NCI-H187 treated with DMSO at 0.1 percent for 48 hours (cell line): ENCODE measurements at places on chromosomes 2 and 18.

- DNase-seq, result no peak
These were observed 264.7 kb downstream of the MYCN start for GRCh38 chr2:16204886-16205620.

GRCh38 chr18:55778788-55779690 is 191.0 kb upstream of the TCF4 start:
- DNase-seq, result no peak

DNA sequence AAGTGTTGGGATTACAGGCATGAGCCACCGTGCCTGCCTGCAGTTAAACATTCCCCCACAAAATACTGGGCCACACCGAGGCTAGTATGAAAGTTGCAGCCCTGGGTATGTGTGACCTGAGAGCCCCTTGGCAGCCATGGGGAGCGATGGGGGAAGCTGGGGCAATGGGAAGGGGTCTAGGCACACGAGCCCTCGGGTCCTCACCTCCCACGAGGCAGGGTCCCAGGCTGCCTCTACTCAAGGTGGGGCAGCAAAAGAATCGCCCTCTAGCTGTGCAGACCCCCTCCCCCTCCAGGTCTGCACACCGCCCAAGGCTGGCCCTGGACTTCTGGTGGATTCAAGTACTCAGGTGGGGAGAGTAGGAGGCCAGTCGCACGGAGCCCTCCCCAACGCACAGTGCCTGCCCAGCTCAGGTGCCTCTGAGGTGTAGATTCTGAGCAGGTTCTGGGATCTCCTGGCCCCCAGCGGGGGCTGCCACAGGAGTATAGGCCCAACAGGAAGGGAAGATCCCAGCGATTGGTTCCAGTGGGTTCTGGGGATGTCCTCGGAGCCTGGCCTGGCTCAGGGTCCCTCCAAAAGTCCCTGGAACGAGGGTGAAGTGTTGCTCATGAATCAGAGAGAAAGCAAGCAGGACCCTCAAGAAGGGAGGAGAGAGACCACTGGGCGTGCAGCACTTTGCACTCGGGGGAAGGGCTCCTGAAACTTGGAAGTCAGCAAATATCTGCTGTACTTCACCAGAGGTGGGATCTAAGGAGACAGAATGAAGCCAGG is 2.6 kb downstream of the GPR35 start:
- DNase-seq, result no peak

- DNase-seq, result no peak
These were observed 56.0 kb downstream of the HAUS1 start for GRCh38 chr18:46160050-46160798.

DNA sequence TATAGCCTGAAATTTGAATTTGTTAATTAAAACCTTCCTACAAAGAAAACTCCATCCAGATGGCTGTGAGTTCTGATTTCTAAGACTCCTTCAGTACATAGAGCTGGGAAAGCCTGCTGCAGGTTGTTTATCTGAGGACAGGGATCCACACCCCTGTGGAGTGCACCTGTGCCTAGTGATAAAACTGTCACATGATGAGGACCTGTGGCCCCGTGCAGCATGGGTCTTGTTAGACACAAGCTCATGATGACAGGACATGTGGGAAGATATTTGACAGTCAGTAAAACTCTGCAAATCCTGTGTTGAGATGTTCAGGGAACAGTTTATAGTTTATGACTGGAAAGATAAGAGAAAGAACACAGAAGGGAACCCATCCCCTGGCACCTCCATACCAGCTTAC is 133.2 kb upstream of the TMEM18 start:
- no peak for DNase-seq

DNA sequence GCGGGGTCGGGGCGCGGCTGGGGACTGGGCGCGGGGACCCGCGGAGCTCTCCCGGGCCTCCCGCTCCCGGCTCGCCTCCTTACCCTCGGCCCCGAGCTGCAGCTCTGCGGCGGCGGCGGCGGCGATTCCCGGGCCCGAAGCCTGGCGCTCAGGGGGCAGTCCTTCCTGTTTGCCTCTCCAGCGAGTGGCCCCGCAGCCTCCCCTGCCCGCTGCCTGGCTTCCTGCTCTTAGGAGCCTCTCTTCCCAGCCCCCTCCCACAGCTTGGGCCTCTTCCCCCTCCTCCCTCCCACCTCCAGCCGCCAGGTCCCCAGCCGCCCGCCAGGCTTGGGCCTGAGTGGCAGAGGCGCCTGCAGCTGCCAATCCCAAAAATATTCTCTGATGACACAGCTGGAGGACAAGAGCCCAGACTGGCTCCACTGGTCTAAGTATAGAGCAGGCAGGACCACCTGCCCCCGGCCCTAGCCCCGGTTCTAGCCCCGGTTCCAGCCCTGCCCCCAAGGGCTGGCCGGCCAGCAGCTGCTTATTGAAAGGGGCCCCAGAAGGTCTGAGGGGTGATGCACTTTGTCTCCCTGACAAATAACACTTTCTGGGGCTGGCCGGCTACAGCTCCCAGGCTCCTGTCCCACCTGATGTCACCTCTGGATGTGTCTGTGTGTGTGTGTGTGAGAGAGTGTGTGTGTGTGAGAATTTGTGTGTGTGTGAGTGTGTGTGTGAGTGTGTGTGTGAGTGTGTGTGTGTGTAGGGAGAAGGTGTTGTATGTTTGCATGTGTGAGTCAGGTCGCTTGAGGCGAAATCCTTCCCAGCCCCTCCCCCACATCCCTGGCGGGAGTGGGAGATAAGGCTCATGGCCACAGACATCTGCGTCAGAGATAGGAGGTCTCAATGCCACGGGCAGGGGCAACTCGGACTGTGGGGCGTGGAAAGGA is at the start of gene OBSL1:
OBSL1 (minus strand) TSS at position 229 of the 926 bp plus-strand sequence. CDS start 307 bp downstream, outside the sequence.
- DNase-seq, result no peak

- DNase-seq, result no peak
These were observed 131.9 kb downstream of the EVA1A start for GRCh38 chr2:75428646-75429443.

DNA sequence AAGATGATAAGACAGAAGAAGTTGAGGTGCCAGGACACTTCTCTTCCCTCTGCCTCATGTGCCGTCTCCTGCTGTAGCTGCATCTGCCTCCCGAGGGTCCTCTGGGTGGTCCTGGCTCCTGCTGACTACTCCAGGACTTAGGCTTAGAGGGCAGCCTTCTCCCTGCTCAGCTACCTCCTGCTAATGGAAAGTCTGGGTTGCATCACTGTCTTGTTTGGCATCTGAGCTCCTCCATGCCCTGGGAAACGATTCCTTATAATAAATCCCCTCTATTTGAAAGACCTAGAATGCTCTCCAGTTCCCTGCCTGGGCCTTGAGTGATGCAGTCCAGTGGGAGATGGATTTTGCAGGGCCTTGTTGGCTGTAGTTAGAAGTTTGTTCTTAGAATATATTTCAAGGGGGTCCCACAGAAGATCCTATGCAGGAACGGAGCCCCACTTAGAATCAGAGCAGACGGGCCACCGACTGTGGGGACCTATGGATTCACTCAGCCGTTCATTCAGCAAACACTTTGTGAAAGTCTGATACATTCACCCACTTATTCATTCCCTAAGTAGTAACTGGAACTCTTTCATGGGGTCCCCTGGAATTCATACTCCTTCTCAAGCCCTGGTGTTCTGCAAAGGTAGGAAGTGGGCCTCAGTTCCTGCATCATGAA is 269.8 kb upstream of the HDAC4 start:
- no peak for DNase-seq

GRCh38 chr18:57976230-57976773 is 67.7 kb upstream of the NEDD4L start:
- DNase-seq, result no peak

DNA sequence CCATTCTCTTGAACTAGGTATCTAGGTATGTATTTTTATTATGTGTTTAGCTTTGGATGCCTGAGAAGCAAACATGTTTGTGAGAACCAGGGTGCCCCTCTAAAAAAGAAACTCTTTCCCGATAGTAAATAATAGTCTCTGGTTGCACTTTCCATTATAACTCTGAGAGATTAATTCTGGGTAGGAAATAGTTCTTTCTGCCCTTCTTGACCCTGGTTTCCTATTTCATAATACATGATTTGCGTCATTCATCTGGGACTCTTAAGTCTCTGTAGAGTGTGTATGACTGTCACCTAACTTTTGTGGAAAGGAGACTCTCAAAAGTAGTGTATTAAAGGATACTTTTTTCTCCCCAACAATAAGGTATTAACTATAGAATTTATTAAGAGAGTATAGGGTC is 31.5 kb downstream of the ACSL3 start:
- no peak for DNase-seq

GRCh38 chr2:240196716-240197461 is 56.4 kb upstream of the OTOS start:
- no peak for DNase-seq

DNA sequence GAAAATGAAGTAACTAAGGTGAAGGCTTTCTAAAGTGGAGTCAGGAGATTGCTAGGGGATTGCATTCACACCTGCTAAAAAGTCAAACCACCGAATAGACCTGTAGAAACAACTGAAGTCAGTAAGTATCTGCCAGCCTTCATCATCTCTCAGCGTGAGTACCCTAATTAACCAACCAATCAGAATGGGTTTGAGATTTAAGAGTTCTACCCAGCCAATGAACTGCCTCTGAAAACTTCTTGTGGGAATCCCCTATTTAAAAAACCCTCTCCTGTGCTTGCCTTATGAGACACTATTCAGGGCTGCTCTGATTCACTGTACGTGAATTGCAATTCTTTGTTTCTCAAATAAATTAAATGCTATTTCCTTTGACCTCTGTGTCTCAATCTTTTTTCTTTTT is 3.4 kb upstream of the FAM161A start:
- DNase-seq, result no peak

- DNase-seq, result no peak
These were observed 122.9 kb downstream of the AFF3 start for GRCh38 chr2:100019499-100019898.

DNA sequence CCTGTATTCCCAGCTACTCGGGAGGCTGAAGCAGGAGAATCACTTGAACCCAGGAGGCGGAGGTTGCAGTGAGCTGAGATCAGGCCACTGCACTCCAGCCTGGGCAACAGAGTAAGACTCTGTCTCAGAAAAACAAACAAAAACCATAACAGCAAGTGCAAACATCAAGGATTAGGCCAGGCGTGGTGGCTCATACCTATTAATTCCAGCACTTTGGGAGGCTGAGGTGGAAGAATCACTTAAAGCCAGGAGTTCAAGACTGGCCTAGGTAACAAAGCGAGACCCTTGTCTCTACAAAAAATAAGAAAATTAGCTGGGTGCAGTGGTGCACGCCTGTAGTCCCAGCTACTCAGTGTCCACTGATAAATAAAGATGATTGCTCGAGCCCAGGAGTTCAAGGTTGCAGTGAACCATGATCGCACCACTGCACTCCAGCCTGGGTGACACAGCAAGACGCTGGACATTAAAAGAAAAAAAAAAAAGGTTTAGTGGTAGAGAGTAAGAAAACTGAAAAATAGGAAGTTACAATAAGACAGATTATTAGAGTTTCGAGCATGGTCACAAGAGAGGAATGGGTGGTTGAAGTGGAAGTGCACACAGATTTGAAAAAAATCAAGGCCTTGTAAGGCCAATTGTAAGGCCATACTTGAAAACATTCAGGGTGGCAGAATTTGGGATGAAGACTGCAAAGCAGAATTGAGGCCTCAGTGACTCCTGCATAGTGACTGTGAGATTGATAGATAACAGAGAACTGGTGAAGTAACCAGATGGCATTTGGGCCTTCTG is 6.4 kb upstream of the KCMF1 start:
- no peak for DNase-seq

DNA sequence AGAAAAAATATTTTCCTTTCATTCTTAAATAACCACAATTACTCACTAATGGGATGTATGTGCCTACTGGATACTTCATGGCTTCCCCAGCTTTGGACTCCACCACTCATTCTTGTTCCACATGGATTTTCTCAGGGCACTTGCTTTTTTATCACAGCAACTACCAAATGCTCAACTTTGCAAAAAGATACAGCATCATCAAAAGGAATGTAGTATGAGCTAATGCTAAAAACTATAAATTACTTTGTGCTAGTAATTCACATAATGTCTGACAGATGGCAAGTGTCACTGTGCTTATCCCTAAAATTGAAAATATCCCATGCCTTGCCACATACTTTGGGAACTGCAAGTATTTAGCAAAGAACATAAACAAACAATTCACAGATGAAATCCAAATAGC is 130.4 kb upstream of the ZFP36L2 start:
- DNase-seq, result no peak

DNA sequence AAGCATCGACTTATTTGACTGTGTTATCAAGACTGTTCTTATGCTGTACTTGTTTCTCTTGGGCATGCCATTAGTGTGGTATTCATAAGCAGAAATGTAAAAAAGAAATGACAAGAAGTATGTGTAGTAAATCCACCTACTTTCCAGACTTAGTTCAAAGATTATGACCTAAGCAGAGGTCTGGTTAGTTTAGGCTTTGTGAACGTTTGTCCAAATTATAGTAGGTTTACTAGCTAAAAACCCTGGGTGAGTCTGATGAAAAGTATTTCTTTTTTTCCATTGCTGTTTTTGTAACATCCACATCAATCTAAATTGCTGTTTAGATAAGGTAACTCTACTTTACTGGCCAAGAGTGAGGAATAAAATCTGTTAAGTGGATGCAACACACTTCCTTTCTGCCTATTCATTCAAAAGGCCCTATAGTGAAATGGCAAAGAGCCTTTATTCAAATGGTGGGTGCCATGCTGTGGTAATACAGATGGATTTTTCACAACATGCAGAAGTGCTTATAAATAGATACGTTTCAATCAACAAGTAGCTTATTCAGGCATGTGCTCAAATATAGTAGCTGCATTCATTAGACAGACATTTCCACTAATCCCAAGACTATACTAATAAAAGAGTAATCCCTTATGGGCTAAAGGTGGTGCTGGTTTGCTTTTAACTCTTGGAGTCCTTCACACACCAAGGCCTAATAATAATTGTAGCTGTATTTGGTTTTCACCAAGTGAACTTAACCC is 122.5 kb upstream of the LTBP1 start:
- DNase-seq, result no peak

- no peak for DNase-seq
These were observed 35.1 kb downstream of the TMEM18 start for GRCh38 chr2:641872-642815.
